CD4-positive, alpha-beta T cell treated with Interleukin-17A for 1 hour (primary cell): ENCODE measurements at places on chromosomes 5 and 9.

DNA sequence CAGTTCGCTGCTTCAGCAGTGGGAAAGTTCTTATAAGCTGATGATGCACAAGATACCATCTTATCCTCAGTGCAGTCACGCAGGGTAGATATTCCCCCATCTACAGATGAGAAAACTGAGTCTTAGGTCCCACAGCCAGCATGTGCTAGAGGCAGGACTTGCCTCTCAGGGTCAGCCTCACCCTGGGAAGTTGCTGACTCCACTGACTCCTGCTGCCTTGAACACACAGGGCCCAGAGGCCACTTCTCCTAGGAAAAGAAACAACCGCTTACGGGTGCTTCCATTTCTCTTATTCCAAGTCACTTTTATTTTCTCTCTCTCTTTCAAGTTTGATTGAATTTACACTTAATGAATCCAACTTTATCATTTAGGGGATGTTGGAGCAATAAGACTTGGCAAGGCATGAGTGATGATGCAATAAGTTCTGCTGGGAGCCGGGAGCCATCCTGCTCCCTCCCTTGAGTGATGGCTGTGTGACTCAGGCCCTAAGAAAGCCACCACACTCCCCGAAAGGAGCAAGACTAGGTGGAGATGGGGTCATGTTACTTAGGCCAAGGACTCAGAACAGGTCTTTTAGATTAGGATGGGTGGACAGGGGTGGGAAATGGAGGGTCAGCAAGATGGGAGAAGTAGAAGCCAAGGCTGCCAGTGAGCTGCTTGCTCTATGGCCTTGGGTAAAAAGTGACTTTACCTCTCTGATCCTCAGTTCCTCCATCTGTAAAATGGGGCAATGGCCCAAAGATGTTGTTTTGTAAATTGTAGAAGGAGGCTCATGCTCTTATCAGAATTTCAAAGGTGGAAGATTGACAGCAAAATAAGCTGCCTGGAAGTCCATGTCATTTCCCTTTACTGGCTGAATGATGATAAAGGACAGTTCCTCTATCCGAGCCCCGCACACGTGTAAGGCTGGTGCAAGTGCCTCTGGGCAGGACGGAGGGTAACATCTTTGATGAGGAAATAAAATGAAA is 67.4 kb upstream of the ZNF618 start:
- no peak for DNase-seq

DNA sequence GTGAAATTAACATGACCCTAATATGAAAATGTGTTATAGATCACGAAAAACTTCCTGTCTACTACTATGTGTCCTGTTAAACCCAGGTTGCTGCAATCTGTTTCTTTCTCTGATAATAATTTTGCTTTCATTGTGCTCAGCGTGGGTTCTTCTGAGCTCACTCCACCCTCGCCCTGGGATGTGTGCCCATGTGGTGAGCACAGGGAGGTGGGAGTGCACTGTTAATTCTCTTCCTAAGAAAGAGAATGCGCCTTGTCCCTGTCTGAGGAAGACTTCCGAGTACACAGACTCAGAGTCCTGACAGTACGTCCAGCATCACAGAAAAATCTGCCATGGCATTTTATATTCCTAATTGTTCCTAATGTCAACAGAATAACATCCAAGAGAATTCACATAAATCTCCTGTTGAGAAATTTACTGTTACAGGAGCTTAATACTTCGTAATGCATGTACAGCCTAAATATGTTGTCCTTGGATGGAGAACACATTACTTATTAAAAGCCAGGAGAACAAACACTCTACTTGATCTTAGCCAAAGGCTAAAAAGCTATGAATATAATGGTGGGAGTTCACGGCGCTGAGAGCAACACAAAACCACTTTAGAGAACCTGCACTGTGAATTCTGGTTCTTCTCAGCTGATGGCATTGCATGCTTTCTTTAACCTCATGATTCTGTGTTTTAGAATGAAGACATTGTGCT is 102.6 kb downstream of the PDE4D start:
- no peak for DNase-seq

DNA sequence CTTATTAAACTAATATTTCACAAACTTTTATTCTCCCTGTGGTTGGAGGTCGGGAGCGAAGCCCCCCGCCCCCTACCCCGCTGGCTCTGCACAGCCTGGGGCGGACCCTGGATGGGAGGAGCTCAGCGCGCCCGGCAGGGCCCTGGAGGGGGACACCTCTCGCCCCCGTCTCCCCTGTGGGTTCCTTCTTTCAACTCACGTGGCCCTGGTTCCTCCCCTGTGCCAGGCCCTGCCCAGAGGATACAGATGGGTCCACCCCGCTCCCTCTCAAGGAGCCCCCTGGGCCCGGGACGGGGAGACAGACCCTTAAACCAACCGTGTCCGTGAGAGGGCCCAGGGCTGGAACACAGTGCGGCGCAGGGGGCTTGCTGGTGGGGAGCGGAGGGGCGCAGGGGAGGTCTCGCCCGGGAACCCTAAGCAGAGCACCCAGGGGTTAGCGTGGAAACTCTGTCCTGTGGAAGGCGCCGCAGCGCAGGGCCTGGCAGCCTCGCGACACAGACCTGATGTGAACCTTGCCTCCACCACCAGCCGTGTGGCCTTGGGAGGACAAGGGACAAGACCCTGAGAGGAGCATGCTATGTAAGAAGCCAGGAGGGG is 103.7 kb upstream of the MVB12B start:
- no peak for DNase-seq

DNA sequence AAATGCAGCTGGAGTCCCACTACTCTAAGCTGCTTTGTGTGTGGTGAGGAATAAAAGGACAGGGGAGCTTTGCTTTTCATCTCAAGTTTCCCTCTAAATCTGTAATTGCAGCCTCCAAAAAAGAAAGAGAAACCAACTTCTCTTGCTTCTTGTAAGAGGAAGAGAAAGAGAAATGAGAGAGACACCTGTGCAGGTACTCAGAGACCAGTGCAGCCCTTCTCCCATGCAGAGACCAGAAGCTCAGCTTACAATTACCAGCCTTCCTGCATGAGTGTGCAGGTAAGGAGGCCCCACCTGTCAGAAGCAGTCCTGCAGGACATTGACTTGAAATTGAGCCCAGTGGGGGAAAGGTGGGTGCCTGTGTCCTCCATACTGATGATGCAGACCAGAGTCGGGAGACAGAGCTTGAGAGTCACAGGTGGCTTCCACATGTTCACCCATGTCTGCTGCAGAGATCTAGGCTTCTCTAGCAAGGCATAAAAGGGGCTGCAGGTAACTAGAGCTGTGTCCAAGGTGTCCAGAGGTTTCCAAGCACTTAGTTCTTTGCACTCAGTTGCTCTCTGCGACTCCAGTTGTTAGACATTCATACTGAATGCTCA is 15.3 kb upstream of the MED10 start:
- DNase-seq: no peak

DNA sequence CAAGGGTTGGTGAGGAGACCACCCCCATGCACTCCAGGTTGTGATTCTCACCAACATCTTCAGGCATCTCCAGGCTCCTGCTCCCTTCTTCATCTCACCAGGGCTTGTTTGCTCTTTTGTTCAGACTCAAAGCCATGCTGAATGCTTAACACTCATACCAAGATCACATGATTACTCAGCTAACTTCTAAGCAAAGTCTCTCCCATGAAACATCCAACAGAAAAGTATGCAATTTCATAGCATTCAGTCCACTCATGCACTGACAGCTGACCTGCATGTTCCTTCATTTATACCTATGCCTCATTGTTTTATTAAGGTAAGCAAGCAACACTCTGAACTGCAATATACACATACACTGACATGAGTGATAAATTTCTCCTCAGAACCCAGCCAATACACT is 69.0 kb downstream of the SHC3 start:
- DNase-seq: no peak

DNA sequence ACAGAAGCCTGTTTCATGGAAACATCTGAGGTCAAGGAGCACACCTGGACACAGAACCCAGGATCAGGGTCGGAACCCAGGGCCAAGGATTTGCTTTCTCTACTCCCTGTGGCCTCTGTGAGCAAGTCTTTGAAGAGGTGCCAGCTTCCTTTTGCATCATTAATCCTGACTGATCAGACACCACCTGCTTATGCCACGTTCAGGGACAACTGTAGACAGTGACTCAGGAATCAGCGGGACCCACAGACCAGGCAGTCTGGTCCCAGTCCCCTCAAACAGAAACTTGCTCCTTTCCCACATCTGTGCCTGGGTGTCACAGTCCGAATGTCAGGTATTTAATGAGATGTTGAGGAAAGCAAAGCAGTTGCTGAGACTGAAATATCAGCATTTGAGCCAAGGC is 154.8 kb downstream of the SGCD start:
- no peak for DNase-seq

DNA sequence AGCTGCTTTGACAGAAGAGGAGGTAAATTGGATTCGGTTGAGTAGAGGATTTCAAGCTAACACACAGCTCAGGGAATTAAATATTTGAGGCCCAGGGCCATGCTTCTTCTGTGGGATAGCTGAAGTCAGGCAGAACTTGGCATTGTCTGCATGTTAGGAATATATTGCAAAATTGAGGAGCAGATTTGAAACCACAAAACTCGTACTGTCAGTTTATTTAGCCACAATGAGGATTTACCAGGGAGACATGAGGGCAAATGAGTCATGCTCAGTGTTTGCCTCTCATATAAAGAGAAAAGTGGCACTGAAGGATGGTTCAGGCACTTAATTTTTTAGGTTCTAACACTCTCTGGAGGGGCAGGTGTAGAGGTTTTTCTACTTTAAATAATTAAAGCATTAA is 83.0 kb upstream of the PRLR start:
- no peak for DNase-seq

DNA sequence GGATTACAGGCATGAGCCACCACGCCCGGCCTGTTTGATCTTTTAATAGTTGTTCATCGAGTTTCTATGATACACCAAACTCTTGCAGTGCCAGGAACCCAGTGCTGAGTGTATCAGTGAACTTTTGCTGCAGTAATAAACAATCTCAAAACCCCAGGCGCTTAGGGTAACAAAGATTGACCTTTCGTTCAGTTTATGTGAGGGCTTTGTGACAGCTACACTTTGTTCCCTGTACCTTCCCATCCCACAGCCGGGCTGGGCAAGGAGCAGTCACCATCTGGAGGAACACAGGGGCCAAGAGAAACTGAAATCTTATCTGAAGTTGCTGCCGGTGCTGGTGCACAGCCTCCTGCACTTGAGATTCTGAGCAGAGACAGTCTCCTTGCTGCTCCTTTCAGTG is 17.2 kb upstream of the WNK2 start:
- no peak for DNase-seq

DNA sequence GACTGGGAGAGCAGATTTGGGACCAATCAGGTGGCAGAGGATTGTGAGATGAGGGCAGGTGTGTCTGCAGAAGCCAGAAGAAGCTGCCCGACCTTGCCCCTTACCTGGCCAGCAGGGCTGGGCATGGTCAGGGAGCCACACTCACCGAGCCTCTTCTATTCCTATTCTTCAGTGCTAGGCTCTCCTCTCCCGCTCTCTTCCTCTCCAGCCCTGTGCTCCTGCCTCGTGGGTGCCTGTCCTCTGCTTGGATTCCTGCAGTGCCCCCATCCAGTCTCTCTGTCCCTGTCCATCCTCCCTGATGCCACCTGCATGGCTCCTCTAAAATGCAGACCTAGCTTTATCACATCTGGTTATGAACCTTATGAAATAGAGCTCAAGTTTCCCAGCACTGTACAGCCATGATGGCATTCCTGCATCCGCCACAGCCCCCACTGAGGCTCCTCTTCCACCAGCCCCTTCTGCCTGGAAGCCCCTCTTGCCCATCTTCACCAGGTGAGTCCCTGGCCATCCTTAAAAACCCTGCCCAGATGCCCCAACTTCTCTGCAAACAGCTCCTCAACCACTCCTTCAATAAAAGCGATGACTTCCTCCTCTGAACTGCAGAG is 8.2 kb downstream of the UBE2QL1 start:
- no peak for DNase-seq

- no peak for DNase-seq
Observed at GRCh38 chr5:172990776-172991175, 7.2 kb downstream of the ATP6V0E1 start.
